ENCODE measurements at places on chromosomes 7 and 10. TPM values are rescaled to one million over a fixed set of nuclear protein-coding genes. Genes with fewer than 3 reads are reported as not detected.

The BICC1 gene
- 5.9 TPM for total RNA-seq

The GIMAP2 gene
- 8.6 TPM for total RNA-seq

DNA sequence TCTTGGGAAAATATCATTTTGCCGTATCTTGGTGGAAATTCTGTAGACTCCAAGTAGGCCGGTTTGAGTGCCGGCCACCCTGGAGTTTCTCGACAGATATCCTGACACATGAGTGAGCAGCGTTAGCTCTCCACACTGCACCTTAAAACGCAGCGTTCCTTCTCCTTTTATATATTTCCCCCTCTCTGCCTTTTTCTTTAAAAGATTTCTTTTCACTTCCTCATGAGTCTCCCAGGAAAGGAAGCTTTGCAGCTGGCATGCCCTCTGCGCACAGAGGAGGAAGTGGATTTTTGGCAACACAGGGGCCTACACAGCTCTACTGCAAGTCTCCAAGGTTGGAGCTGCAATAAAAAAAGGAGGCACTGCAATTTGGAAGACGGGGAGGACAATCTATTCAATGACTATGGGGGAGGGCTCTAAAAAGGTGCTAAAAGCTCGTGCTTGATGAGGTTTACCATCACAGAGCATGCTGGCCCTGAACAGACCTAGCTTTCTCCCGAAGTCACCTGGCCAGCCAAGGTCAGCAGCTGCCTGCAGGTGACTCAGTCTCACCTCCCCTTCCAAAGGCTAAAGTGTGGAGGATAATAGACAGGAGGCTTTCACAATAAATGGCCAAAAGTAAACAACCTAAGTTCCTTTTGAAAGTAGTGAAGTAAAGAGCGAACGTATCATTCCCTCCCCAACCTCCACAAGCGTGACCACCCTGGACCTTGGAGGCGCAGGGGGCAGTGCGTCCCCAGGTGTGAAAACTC, 252.8 kb downstream of the ZMYND11 start:
- no peak for DNase-seq

The TUBB8 gene
- total RNA-seq = not detected

- DNase-seq = no peak
Observed at GRCh38 chr10:57188846-57189245, 827.8 kb upstream of the ZWINT start.

DNA sequence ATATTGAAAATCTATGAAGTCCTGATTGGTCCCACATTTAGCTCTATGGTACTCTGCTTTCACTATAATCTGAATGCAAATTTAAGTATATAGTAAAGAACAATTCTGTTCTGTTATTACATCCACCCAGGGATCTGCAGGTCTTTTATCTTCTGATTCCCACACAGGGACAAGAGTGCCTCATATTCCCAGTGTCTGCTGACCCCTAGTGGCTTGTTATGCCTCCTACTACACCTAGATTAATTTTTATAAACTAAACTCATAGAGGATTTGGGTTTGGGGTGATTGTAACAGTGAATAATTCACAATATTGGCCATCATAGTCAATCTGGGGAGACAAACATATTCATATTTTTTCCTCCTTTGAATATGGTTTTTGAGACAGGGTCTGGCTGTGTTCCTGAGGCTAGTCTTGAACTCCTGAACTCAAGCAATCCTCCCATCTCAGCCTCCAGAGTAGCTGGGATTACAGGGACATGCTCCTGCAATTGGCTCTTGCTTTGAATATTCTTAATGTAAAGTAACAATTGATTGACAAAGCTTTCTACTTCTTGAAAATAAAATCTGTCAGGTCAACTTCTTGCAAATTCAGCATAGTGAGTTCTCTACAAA, 282.1 kb downstream of the KCND2 start:
- no peak for DNase-seq

The ERLIN1 gene
- 33.4 TPM for total RNA-seq

The EBLN1 gene
- total RNA-seq = not detected

The MYL10 gene
- total RNA-seq = not detected

- no peak for DNase-seq
Observed at GRCh38 chr10:42816912-42817311, 34.3 kb downstream of the BMS1 start.

DNA sequence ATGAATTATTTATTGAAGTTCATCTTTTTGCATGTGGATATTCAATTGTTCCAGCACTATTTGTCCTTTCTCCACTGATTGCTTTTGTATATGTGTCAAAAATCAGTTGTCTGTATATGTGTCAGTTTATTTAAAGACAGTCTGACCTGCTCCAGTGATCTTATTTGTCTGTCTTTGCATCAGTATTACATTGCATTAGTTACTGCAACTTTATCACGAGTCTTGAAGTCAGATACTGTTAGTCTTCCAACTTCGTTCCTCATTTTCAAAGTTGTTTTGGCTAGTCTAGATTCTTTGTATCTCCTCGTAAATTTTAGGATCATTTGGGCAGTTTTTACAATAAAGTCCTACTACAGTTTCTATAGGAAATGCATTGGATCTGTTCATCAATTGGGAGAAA, 166.4 kb downstream of the CELF2 start:
- DNase-seq = no peak

Measured in mucosa of descending colon (tissue), 3 donors.